ENCODE measurements at places on chromosomes 7 and 10.

DNA sequence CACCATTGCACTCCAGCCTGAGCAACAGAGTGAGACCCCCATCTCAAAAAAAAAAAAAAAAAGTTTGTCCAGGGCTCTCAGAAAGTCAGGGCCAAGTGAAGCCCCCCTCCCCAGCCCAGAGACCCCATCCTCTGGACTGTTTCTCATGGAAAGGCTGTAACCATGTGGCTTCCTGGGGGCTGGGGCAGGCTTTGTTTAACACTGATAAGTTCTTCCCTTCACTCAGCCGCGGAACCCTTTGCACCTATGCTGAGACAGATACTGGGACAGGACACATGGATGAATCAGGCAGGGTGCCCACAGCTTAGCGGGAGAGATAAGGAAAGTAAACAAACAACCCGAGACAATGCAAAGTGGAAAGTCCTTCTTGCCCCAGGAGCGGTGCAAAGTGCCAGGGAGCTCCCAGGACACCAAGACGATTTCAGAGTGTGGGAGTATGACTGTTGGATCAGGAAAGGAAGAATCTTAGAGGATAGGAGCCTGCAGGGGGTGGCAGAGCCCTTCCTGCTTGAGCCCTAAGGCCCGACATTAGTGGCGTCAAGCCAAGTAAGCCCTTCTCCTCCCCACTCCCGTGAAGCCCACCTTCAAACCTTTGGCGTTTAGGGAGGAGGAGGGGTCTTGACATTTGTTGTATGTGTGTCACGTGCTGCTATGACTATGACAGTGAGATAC is 11.6 kb downstream of the MLXIPL start:
- DNase-seq: no peak

DNA sequence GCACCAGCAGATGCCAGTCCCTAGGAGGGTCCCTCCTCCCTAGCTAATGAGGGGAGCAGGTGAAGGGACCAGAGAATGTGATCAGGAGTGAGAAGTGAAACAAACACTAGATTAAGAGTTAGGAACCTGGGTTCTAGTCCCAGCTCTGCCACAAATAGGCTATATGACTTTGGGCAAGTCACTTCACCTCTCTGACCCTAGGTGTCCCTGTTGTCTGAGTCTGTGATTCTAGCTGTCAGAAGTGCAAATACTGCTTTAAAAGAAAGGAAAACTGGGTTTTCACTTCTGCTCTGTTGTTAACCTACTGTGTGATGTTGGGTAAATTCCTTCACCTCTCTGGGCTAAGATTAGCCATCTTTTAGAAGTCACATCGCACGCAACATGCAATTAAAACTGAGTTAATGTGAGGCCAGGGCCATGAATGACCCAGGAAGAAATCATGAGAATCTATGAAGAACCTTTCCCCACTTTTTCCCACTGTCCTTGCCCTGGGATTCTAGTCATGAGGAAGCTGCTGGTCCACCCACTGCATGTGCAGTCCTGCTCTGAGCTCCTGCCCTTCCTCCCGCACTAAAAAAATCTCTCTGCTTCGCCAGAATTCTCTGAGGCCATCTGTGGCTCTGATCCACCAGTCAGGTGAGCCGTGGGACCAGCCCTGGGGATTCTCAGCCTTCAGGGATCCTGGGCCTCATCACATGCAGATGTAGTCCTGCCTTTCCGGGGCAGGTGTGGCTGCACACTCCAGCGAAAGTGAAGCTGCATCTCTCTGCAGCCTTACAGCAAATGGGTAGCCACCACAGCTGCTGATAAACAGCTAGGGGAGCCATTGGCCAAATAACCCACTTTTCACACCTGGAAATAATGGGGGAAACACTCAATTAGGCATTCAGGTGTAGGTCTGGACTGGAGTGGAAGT is 181.7 kb downstream of the PLXNA4 start:
- no peak for DNase-seq

- no peak for DNase-seq
Measured at GRCh38 chr7:112205343-112206237, 609 bp downstream of the DOCK4 start.

DNA sequence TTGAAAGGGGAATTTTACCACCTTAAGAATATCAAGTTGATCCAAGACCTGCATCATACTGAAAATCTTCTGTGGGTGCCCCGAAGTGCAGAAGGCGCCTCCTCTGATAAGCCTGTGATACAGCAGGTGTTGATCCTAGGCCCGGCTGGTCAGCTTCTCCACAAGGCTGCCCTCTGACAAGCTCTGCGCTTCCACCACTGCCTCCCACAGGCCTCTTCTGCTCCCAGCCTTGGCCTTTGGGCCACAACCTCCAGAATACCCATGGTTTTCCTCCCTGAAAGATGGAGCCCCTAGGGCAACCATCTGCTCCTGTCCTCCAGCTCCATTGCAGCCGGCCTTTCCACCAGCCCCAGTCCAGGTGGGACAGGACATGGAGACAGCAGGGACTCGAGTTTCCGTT is 5.6 kb upstream of the OGDHL start:
- no peak for DNase-seq

DNA sequence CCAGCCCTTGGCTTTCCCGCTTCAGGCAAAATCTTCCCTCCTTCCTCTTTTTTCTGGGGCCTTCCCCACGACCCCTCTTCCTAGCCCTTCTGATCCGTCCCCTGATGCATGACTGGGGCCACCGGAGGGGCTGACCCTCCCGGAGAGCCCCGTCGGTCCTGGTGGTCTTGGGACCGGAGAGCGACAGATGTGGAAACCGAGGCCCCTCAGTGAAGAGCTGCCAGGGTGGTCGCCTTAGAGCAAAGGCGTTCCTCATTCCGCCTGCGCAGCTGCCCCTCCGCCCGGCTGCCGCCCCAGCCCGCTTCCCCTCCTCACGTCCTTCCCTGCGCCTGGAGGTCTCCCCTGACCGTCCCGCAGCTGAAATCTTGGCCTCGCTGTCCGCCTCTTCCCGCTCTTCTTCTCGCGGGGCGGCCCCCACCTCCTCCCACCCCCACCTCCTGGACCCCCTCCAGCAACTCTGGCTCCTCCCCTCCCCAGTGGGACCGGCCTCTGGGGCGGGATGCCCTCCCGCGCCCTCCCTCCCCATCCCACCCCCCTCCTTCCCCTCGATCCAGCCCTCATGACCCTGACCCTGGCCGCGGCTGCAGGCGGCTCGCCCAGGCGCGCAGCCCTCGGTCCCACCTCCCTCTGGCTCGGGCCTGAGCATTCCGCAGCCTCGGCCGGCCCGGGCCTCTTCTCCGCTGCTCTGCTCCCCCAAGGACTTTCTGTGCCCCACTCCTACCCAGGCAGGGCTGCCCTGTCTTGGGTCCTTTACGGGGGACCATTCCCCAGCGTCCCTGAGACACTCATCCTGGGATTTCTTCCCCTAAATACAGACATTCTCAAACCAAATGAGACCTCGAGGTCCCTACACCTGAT is at the start of gene RARRES2:
Gene RARRES2 (minus strand): TSS at position 367 of the 858 bp plus-strand sequence. CDS start 1,020 bp downstream, outside the sequence.
- DNase-seq: no peak

DNA sequence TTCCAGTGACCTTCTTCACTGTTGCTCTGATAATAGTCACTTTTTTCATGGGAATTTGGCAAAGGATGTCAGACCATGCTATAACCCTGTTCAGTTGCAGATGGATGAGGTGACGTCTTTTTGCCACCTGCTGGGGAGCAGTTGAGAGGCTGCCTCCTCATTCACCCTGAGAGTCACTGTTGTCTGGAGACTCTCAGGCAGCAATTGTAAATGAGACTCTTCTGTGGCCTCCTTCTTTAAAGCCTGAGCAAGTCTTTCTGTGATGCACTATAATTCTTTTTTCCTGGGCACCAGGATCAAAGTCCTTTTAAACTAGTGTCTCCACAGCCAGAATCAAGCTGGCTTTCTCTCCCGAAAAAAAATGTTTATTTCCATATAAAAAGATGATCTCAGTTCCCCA is 345.1 kb downstream of the ARL4A start:
- no peak for DNase-seq

DNA sequence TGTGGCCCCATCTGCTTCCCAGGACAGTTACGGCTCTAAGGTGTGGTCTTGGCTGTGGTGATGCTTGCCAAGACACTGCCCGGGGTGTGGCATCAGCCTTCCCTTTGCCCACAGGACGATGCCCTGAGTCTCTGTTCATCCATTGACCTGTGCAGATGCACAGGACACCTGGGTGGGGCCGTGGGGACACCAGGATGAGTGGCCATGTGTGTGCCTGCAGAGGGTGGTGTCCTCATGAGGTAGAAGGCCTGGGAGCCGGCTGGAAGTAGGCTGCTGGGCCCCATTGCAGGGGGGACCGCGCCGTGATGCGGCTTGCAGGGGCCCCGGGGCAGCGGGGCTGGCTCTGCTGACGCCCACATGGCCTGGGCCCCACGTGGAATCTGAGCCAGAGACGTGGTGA is 22.4 kb upstream of the PWWP2B start:
- no peak for DNase-seq

GRCh38 chr7:20408467-20408826 is 77.7 kb downstream of the ITGB8 start:
- DNase-seq: no peak

DNA sequence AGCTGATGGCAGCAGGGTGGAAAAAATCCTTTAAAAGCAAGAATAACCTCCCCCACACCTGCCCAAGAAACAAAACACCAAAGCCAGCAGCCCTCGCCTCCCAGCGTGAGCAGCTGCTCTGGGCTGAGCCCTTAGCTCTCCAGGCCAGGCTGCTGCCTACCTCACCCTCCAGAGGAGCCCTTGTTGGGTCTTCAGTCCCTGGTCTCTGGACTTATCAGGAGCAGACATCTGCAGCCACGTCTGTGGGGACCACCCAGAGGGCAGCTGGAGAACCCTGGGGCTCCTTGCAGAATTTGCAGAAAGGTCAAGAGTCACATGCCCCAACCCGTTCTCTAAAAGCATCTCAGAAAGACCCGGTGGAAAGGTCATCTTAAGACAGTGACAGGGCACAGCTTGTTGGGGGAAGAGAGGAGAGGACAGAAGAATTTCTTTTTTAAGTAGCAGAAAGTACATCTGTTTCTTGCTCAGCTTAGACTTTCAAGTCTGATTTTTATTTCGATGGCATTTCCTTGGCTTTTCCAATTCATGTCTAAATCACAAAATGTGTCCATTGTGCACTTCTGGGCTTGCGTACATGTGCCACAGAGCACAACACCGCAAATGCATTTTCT is 425.7 kb upstream of the NFE2L3 start:
- no peak for DNase-seq

GRCh38 chr10:121435099-121435875 is 163.0 kb downstream of the FGFR2 start:
- no peak for DNase-seq

DNA sequence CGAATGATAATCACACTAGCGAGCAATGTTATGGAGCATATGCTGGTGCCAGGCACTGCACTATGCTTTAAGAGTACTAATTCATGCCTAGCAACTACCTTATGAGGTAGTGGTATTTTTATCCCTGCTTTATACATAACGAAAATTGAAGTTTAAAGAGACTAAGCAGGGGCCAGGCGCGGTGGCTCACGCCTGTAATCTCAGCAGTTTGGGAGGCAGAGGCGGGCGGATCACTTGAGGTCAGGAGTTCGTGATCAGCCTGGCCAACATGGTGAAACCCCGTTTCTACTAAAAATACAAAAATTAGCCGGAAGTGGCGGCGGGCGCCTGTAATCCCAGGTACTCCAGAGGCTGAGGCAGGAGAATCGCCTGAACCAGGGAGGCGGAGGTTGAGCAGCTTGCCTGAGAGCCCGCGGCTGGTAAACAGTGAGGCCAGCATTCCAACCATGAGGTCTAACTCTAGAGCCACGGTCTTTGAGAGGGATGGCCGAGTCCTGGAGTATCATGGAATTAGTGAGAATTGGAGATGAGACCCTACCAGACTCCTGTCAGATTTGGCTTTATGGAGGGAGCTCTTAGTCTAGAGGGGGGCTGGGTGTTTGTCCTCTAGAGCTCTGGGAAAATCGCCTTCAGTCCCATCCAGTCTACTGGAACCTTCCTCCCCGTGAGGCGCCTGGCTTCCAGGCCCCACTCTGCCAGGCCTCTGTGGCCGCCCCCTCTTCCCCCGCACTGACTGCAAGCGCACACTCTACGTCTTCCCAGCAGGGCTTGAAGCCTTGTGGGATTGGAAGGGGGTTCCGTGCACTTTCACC is 11.6 kb downstream of the TLX1 start:
- DNase-seq: no peak

DNA sequence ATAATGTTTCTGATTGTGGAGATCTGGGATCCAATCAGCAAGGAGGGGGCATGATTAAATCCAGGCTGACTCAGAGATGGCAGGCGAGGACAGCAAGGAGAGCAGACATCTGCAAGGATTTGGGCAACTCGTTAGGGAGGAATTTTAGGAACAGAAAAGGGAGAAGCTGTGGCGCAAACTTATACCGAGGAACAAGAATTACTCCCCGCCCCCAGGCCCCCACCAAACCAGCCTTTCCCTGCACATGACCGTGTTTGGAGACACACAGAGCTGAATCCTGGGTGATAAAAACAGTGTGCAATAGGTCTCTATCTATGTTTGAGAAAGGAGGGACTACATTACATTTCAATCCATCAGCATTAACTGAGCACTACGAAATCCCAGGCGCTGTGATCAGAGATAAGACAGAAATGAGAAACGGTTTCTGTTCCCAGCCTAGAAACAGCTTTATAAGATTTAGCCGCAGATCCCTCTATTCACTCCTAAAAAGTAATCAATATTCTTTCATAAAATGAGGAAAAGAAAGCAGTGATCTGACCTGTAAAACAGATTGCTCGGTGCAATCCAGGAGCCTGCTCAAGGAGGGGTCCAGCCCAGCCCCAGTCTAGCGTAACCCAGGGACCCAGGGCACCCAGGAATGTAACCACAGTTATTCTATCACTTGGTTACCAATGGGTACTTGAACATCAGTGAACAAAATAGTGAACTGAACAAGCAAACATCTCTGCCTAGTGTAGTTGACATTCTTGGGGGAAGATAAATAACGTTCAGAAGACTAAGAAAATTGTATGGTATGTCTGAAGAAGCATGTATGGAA is 37.2 kb upstream of the RAPGEF5 start:
- no peak for DNase-seq

DNA sequence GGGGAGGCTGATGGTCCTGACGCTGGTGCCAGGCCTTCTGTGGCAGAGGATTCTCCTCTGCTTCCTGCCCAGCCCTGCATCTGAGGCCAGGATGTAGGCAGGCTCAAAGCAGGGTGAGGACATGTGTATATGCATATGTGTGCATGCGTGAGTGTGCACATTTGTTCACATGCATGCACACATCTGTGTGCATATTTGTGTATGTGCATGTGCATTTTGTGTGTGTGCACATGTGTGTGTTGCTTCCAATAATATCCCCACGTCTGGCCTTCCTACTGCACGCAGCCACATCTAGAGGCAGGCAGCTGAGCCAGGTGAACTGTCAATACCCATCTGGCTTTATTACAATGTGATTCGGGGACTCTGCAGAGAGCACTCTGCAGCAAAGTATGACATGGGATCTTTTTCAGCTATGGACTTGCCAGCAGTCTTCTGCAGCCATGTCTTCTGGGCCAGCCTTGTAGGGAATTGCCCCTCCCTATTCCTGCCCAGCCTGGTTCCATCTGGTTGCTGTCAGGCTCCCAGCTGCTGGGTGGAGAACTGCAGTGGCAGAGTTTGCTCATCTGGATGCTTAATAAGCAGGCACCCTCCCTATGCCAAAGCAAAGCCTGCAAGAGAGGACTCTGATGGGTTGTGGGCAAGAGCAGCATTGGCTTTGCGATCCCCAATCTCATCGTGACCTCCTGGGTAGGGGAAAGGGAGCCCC is 140.7 kb downstream of the PFKFB3 start:
- DNase-seq: no peak
